ENCODE measurements at places on chromosomes 12 and 14.
A peak's percentile ranks its signal among the peaks of the same experiment; 100 is the strongest.

- DNase-seq, result no peak
Observed at GRCh38 chr14:68127166-68127565, 307.6 kb downstream of the RAD51B start.

DNA sequence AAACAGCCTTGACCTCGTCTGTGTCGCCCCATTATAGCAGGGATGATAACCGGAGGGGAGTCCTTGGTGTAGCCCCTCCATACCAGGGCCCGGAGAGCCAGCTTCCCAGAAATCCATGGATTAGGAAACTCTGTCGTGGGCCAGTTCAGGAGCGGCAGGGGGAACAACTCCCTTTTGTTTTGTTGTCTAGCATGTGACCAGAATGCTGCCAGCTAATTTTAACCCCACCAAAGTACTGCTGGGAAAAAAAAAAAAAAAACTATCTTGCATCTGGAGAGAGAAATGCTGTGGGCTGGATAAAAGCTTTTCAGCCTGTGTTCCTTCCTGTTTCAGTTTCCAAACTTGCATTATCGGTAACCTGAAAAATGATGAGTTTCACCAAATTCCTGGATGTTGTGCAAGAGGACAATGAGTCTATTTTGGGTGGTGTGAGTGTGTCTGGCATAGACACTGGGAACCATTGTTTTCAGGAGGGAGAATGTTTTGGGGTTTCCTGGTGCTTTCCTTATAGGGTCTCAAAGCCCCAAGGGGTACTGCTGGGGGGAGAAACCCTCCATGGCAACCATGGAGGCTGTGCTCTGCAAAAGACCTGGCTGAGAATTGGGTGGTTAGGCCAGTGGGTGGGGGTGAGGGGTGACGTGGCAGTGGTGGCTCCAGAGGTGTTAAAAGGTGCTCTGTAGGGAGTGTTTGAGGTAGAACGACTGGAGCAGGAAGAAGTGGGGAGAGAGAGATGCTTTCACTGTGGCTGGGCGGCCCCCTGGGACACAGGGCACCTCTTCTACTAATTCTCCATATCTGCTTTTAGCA, 14.9 kb upstream of the IRF2BPL start:
- DNase-seq, result peak; percentile 66

DNA sequence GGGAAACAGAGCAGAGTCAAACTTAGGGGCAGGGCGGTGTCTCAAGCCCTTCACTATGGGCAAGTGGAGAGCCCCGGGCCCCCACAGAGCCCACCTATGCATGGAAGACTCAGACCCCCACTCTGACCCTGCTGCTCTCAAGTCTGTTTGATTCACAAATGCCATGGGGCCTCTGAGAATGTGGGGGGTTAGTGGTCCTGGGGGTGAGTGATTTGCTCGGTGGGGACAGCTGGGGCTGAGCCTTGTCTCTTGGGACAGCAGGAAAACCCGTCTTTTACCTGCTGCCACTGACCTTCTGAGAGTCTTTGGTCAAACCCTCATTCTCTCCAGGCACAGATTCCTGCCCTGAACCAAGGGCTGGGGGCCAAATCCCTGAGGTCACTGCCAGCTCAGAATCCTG, 201.0 kb upstream of the RTL1 start:
- no peak for DNase-seq

GRCh38 chr12:33427071-33427470, 12.5 kb downstream of the SYT10 start:
- DNase-seq, result no peak

DNA sequence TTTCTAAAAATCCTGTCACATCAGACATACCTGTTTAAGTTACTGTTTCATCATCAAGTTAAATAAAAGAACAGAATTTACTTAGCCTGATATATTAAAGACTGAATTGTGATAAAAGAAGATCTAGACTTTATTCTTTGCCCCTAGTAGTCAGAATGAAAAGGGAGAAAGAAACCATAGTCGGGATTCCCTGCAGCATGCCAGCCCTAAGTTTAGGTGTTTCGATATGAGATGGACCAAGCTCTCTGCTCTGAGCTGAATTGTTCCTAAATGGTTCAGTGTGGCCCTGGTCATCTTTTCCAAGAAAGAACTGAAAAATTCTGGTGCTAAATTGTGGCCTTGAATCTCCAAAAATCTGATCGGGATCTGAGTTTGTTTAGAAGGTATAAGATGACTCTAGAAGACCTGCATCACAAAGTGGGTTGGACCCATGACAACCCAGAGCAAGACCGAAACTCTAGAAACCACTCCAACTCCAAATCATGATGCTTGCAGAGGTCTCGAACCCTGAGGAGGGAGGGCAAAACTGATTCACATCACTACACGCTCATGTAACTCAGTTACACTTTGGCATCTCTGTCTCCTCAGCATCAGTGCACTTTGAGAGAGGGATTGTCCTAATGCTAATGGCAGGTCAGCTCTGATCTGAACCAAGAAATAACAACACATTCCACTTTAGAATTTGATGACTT, 15.7 kb downstream of the PTGER2 start:
- no peak for DNase-seq

DNA sequence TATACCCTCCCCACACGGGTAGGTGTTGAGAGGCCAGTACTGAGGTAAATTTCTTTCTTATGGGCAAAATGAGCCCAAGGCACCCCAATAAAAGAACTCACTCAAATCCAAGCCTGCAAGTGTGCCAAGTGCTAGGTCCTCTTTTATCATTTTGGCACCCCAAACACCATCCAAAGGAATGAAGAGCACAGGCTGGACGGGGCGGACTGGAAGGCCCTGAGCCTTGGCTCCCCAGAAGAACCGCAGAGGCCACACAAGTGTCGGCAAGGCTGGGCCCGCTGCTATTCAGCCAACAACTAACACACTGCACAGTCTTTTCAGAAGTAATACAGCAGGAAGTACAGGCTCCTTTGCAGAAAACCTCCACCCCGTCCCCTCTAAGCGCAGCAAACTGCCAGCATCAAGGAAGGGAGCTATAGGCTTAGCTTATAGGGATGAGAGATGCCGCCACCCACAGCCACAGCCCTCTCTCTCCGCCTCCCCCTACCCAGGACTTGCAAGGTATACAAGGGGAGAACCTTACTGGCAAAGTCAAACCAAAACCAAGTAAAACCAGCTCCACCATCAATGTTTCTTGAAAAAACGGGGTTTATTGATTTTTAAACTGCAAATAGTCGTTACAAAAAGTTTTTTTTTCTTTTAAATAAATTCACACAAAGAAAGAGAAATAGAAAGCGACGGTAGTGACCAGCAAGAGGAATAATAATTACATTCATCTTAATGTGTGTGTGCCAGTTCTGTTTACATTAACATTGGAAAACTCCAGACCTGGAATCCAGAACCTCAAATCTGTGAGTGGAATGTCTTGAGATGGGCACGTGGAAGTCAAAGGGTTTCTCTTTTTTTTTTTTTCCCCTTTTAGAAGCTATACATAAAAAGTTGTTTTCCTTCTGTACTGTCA, 5.5 kb downstream of the ZFP36L1 start:
- DNase-seq, result no peak

- no peak for DNase-seq
Observed at GRCh38 chr14:61701946-61702345, 6.6 kb downstream of the HIF1A start.

DNA sequence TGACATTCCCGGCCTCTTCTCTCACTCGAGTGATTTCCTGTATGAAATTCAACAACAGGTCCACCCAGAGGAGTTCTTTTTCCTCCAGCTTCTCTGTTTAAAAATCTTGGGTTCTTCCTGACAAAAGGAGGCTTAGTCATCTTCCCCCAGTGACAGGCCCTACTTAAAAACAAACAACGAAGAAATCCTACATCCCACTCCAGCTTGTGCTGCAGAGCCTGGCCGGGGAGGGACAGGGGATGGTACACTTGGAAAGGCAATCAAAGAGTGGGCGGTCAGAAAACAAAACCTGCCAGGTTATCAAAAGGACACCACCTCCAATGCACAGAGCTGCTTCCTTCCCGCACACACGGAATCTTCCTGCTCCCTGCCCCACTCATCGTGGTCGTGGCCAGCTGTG, 101.3 kb downstream of the CACNA1C start:
- DNase-seq, result no peak

GRCh38 chr12:31431721-31432240, 105.8 kb upstream of the SINHCAF start:
- DNase-seq, result no peak

- DNase-seq, result no peak
Observed at GRCh38 chr12:14756334-14757143, 46.7 kb downstream of the WBP11 start.

- DNase-seq, result no peak
Observed at GRCh38 chr12:46983393-46983793, 96.0 kb upstream of the PCED1B start.

DNA sequence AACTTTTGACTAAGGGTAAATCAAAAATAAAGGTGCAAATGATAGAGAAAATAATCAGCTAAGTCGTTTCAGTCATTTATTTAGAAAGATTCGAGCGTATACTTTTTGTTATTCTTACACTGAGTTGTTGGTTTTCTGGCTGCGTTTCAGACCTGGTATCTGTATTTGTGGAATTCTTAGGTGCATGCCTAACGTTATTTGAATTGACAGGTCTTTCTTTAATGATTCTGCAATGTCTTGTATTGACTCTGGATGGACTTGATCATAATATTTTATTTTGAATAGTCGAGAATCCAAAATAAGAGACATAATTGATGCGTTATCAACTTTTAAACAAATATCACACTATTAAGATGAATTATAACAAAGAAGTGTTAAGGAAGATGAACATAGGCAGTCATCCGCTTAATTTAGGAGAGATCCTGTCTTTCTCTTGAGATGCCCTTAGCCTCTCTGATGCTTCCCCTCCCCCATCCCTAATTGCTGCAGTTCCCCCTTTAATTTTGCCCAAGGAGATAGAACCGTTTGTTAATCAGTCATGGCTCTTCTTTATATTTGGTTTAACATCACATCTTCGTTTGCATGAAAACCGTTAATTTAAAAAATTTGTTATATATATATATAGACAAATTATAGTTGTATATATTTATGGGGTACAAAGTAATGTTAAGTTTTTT, 1.8 kb downstream of the ALX1 start:
- DNase-seq, result no peak

- peak; percentile 59 for DNase-seq
Observed at GRCh38 chr14:64680013-64680713, 24.1 kb upstream of the PLEKHG3 start.

- no peak for DNase-seq
Observed at GRCh38 chr12:34343345-34343744, 321.0 kb downstream of the ALG10 start.

DNA sequence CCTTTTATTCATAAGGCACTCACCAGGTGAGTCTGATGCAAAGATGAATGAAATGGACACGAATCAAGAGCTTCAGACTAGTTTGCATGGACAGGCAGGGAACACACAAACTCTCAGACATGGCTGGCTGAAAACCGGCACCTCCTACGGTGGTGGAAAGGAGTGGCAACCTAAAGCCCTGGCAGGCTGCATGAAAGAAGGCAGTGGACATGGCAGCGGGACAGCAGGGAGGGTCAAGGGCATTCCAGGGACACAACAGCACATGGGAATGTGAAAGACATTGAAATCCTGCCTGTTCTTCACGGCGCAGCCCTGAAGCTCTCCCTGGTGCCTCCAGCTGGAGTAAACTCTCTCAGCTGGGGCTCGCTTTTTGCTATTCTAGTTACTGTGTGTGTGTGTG, 16.6 kb upstream of the LRTM2 start:
- DNase-seq, result no peak

DNA sequence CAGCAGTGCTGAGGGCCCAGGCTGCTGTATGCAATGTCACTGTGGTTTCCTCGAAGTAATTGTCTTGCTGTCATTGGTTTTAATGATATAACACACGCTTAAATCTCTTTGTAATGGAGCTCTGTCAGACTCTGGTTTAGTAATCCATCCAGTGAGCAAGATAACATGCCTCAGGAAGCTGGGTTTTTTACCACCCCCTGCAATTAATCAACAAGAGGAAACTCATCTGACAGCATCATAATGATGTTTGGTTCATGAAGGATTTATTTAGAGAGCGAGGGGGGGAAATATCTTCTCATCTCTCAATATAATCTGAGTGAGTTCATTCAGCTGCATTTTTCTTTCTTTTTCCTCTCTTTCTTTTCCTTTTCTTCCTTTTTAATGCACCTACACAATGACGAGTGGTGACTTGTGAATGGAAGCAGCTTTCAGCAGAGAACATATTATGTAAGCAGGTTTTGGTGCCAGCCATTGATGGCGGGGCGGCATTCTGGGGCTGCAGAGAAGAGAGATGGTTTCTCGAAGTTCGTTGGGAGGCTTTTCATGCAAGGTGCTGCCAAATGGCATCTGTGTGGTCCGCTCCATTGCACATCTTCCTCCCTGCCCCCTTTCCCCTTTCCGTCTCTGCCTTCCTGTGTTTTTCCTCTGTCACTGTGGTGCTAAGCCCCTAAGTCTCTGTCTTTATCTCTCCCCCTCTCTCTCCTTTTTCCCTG, 6.7 kb downstream of the RPH3A start:
- peak; percentile 45 for DNase-seq

DNA sequence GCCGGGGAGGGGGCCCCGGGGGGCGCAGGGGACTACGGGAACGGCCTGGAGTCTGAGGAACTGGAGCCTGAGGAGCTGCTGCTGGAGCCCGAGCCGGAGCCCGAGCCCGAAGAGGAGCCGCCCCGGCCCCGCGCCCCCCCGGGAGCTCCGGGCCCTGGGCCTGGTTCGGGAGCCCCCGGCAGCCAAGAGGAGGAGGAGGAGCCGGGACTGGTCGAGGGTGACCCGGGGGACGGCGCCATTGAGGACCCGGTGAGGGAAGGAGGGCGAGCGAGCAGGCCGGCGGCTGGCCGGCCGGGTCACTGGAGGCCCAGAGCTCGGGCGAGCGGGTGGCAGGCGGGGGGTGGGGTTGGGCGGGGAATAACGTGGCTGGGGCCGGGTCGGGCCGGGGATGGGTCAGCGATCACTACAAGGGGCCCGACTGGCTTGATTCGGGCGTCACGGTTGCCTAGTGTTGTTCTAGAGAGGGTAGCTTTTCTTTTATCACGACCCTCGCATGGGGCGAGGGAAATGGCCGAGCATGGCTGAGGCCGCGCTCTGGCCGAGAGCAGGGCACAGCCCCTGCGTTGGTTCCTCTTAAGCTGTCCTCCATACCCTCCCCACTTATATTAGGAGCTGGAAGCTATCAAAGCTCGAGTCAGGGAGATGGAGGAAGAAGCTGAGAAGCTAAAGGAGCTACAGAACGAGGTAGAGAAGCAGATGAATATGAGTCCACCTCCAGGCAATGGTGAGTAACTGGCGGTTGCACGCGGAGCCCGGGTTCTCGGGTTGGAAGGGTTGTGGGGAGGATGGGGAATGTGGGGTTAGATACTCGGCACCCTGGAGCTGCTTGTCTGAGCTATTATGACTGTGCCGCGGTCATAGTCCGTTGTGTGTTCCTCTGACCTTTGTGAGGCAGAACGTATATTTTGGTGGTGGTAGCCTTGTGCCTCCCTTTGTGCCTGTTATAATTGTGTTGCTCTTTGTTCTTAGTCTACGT, 603 bp downstream of the PABPN1 start:
- DNase-seq, result no peak

DNA sequence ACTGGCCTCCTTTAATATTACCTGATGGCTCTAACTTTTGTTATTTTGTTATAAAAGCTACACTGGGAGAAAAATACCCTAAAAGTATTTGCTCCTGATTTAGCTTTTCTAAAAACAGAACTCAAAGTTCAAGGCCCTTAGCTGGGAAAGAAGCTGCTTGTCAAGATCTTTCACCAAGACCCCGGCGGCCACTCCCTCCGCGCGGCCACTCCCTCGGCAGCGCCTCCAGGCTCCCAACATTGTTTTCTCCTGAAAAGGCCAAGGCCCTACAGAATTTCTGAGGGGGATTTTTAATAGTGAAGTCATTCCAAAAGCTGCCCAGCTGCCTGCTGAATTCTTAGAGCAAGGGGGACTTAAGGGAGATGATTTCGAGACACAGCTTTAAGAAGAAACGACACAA, 96.4 kb downstream of the NTN4 start:
- no peak for DNase-seq
